Stimulated activated CD8-positive, alpha-beta memory T cell treated with anti-CD3 and anti-CD28 coated beads, Interleukin-12 subunit alpha, Interleukin-12 subunit beta, amount 100 ng/mL, for 4 hours (primary cell): ENCODE measurements at places on chromosomes 5 and 9.

GRCh38 chr5:66608501-66608900 is 12.3 kb downstream of the MAST4 start:
- no peak for DNase-seq

GRCh38 chr5:963673-964531 is 44.7 kb upstream of the NKD2 start:
- no peak for DNase-seq

DNA sequence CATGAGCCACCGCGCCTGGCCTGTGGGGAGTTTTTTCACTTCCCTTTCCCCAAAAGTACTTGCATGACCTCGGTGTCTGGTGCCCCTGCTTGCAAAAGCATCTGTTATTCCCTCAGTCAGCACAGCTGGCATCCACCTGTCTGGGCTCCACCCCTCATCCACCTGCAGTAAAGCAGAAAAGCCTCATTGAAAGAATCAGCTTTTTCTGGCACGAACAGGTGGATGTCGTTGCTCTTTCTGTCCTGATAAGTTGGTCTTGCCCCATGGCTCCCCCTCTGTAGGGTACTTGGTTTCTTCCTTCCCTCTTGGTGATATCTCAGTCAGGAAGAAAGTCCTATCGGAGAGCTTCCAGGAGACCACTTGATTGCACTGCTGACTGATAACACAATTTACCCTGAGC is 37.4 kb downstream of the WWC1 start:
- DNase-seq, result no peak

GRCh38 chr5:166428264-166428803 is 1863.1 kb upstream of the WWC1 start:
- no peak for DNase-seq

- no peak for DNase-seq
Measured at GRCh38 chr9:129178568-129179382, 714 bp upstream of the IER5L start.

GRCh38 chr5:72503888-72504491 is 3.2 kb downstream of the ZNF366 start:
- no peak for DNase-seq

- no peak for DNase-seq
Measured at GRCh38 chr9:81629440-81629839, 59.9 kb downstream of the TLE1 start.

GRCh38 chr9:126222835-126223431 is 103.7 kb upstream of the MVB12B start:
- DNase-seq, result no peak

DNA sequence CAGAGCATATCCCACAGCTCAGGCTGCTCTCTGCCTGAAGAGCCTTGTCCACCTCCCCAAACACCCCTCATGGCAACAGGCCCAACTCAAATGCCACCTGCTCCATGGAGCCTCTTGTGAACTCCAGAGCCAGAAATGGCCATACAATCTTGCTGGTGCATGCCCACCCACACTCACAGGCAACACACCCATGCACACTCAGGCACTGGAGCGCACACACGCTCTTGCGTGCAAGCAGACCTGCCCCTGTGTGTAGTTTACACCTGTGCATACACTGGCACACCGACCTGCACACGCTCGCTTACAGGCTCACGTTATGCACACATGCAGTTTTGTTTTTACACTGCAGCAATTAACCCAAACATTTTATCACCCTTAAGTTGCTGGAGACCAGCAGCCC is 40.0 kb downstream of the HRH2 start:
- DNase-seq, result no peak

DNA sequence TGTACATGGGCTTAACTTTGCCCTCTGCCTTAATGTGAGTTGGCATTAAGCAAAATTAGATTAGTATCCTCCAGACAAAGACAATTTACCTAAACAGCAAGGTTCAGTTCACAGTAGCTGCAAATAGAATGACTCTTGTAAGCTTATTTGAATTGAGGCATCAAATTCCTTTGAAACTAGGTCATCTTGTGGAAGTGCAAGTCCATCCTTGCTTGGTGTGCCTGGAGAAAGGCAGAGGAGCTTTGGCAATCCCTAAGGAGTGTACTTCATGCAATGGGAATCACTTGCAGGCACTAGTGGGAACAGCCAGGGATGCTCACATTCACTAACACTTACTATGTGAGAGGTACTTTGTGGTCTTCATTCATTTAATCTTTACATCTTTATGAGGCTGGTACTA is 118.3 kb downstream of the DRD1 start:
- DNase-seq, result no peak

DNA sequence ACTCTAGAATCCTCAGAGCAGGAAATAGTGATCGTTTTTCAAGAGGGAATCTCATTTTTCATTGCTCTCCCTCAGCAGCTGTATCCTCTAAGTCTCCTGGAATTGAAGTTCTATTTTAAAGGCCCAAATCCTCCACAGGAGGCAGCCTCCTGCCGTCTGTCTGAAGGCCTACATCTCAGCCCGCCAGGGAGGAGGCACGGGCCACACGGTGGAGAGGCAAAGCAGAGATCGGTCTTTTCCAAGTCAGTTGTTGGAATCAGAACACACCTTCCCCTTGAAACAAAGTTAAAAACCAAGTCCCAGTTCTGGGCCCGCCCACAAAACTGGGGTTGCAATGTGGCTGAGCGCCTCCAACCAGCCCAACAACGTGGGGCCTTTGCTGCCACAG is 68.7 kb downstream of the RAPGEF1 start:
- DNase-seq, result no peak

GRCh38 chr9:68416936-68417564 is 60.6 kb downstream of the PGM5 start:
- DNase-seq, result no peak

GRCh38 chr9:92342825-92343488 is 17.2 kb downstream of the CENPP start:
- DNase-seq, result no peak

- DNase-seq, result no peak
Measured at GRCh38 chr5:163384669-163385068, 52.7 kb upstream of the CCNG1 start.

GRCh38 chr5:30890377-30890776 is 303.1 kb upstream of the CDH6 start:
- DNase-seq, result no peak

GRCh38 chr5:80799041-80799440 is 144.3 kb upstream of the DHFR start:
- DNase-seq, result no peak

- no peak for DNase-seq
Measured at GRCh38 chr5:402615-403359, 40.2 kb upstream of the EXOC3 start.

DNA sequence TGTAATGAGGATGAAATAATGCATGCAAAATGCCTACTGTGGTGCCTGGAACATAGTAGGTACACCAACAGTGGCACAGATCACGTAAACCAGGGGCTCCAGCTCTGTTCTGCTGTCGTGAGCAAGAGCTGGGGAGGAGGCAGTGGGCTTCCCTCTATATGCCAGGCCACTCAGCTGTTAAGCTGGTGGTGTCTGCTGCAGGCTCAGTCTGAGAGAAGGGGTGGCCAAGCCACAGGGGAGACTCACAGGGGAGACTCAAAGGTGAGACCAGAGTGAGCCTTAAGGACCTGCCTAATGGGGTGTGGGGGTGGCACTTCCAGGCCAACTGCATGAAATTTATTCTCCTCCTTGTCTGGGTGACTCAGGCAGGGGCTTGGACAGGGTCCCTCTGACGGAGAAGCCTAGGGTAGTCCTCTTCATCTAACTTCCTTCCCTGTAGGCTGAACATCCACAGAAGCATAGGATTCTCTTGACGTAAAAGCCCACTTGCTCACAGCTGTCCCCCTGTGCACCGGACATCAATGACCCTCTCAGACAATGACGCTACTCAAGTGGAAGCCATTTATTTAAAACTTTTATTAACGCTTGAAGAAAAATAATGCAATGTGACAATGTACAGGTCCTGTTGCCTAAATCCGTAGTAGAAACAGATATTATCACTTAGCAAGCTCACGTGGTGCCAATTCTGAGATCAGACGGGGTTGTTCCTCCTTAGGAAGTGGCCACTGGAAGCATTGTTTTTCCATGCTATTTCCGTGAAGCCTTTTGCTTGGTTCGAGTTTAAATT is 13.9 kb downstream of the STC2 start:
- no peak for DNase-seq

GRCh38 chr9:123120953-123121352 is 87.5 kb downstream of the GPR21 start:
- DNase-seq, result no peak

DNA sequence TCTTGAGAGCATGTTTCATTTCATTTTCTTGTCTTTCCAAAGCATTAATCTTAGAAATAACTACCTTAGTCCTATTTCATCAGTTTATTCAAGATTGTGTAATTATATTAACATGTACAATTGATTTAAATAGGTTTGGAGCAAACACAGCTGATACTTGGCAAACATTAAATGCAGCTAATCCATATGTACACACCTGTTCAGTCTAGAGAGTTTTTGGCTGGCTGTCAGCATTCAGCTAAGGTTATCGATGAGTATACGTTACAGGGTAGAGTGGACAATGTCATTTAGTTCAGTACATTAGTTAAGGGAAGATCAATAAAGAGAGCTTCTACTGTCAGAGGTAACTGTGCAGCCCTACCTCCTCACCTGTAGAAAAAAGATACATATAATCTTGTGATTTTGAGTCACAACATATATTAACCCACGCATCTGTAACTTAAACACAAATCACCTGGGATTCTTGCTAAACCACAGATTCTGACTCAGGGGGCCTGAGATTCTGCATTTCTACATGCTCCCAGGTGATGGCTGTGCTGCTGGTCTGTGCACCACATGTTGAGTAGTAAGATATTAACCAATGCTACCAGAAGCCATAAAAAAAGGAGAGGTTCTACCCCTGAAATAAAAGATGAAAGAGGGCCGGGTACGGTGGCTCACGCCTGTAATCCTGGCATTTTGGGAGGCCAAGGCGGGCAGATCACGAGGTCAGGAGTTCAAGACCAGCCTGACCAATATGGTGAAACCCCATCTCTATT is 34.1 kb upstream of the PCA3 start:
- DNase-seq, result no peak

GRCh38 chr9:115730396-115730795 is 423.2 kb upstream of the PAPPA start:
- no peak for DNase-seq

DNA sequence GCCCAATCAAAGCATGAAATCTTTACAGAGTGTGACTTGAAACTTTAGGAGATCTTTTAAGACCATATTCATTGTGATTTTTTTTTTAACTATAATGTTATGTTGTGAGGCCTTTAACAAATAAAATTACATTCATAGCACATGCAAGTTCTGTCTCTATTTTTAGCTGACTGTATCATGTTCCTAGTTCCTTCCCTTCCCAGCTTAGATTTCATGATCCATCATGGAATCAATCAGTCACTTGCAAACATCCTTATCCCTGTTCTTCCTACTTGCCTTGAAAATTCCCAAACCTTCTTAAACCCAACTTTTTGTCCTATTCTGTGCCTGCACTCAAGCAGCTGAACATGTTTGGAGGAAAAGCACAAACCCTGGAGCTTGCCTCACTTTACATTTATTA is 141.8 kb downstream of the DMXL1 start:
- no peak for DNase-seq

DNA sequence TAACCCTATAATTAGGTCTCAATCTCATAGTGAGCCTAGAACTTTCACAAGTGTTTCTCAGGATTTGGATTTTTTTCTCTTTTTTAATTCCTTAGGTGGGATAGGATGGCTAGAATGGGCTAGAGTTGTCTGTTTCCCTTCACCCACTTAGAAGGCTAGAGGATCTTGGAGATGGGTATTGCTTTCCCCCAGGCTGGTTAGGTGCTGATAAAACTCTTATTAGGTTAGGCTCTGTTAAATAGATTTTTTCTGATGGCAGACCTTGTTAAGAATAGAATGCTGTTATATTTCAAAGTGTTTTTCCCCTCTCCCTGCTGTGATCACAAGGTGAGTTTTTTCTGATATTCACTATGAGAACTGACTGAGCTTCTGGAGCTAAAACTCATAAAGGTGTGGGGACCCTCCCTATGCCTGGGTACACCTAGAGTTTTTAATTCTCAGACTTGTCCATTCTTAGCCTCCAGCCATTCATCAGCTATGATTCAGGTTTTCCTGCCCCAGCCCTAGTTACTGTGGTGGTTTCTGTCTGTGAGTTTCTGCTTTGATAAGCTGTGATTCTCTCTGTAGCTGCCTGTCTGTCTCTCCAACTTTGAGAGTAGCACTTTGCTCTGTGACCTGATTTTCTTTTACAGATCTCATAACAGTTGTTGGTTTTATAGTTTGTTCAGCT is 132.4 kb downstream of the HACD4 start:
- DNase-seq, result no peak

DNA sequence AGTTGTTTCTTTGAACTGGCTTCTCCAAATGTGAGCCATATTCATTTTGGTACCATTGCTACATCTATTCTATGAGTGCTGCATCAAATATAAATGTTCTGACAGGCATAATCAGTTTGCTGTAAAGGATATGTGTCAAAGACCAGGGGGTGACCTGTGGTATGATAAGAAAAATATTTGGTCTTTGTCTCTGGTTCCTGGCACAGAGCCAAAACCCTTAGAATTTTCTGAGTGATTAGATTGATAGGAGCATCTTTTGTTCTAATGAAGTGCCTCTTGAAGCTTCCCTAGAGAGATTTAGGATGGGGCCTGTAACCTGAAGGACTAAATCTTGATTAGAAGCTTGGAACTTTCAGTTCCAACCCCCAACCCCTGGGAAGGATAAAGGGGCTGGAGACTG is 256.3 kb downstream of the NNT start:
- no peak for DNase-seq

GRCh38 chr5:59532979-59533729 is 360.4 kb downstream of the PDE4D start:
- DNase-seq, result no peak

DNA sequence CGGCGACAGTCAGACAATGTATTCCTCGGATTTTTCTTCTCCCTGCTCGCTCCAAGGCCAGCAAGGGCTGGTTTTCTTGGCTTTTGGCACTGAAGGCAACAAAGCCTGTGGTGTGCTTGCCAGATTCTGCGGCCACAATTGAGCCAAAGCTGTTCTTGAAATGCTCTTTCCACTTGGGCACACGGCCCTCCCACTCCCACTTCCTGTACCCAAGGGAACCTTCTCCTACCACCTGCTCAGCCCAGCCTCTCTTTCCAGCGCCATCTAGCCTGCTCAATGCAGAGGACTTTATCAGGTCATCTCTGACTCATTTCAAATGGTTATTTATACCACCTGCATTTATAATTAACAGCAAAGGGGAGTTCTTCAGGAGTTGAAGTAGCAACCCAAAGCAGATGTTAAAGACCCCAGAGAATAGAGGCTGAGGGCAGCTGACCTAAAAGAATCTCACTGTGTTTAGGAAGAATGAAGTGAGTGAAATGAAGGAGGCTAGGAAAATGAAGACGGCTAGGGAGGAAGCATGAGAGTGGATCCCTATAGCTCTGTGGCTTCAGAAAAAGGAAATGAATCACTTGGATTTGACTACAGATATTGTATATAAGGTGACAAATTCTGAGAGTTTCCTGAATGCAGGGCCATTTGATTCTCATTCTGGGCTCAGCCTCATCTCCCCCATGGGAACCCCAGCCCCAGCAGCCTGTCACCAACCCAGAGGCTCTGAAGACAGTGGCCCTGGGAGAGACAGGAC is 439.0 kb downstream of the ENC1 start:
- no peak for DNase-seq
